ENCODE measurements at places on chromosomes 2 and 18.

DNA sequence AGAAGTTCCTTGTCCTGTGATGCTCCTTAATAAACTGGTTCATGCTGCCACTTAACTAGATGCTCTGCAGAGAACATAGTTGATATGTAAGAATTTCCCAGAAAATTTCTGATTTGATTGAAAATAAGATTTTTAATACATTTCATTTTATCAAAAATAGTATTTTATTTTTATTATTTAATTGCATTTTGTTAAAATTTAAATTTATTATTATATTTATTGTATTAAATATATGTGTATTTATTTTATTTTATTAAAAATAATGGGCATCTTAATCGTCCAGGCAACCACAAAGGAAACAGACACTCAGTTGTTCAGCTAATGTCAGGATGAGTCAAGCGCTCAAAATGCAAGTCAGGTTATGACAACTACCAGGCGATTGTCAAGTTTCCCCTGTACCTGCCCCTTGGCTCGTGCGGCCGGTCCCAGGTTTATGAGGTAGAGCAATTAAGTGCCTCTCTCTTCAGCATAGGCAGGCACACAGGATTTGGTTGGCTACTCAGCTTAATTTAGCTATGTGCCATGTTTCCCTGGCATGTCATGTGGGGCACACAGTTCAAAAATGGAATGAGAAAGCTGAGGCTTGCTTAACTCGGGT, 361.2 kb downstream of the RND3 start:
- no peak for DNase-seq

- no peak for DNase-seq
Measured at GRCh38 chr2:120005834-120006521, 6.9 kb upstream of the EPB41L5 start.

DNA sequence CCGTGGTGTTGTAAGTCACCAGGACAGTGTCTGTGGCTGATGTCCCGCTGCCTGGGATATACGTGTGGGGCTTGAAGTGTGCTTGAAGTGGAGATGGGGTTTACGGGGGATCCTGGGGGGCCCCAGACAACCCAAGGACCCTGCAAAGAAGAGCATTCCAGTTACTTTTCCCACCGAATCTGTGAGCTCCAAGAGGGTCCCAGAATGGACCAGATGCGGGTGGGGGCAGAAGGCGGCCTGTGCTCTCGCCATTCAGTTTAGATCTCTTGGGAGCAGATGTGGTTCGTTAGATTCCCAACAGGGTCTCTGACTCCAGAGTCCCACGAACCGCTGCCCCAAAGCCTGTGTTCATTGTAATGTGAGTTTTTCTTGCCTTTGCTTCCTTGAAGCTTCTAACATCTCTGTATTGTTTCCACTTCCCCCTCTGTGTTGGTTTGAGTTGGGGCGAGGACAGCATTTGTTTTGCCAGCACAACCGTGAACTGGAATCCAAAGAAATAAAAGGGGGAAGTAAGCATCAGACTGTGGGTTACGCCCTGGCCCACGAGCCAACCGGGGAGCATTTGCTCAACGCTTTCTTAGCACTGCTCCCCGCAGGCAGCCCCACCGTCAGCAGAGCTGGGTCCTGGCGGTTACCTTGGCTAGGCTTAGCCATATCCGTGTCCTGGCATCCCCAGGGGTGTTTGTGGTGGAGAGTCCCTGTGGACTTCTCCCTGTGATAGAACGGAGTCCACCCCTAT, 92.1 kb downstream of the SH3BP4 start:
- no peak for DNase-seq

DNA sequence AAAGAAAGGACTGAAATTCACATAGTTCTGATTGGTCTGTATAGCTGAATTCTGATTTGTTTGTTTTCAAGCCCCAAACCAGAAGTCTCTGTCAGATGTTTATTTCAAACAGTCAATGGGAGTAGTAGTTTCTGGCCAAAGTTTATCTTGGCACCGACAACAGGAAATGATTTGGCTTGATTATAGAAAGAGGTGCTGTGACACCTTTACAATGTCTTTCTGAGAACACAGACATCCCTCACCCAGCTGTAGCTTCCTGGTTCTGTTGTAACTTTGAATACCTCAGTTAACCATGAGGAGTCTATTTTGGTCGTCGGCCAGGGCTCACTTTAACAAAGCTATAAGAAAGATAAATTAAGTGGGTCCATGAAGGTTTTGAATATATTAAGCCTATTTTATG, 545.0 kb upstream of the ZNF804A start:
- DNase-seq = no peak

DNA sequence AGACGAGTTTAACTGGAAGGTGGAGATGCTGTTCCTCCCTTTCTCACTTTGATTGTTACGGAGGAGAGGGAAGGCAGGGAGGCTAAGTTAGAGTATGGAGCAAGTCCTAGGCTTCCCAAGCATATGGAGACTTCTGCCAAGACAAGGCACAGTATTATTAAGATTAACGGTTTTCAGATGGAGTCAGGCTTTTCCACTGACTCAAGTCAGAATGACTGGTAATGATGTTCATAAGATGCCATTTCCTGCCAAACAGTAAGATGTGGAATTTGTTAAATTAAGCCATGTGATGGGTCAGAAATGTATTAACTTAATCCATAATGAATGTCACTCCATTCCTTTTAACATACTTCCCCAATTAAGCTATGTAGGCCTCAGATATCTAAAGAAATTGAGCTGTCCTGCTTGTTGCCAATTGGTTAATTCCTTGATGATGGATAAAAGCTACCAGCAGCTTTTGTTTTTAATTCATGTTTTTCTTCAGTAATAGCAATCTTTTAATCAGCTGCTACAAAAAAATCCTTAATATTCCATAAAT, 383.7 kb downstream of the ZNF521 start:
- peak; percentile 84 for DNase-seq

GRCh38 chr2:34261701-34262100, 662.6 kb upstream of the FAM98A start:
- DNase-seq = no peak

- peak; percentile 63 for DNase-seq
Measured at GRCh38 chr2:19835781-19836281, 66.0 kb downstream of the TTC32 start.

DNA sequence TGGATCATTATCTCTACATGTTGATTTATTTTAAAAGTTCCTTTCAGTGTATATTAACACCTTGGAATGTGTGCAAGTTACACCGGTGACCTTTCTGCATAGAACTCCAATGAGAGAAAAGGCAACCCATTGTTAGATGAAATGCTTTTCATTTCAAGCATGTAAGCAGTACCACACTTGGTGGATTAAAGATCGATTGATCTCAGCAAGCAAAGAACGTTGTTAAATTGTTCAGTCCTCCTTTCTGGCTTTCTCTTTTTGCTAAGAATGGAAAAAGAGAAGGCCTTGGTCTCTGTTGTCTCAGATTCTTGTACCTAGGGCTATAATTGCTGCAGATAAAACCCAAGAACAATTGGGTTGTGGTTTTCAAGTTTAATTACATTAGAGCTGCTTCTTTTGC, 843.0 kb downstream of the DPP10 start:
- no peak for DNase-seq

- no peak for DNase-seq
Measured at GRCh38 chr18:39596891-39597290, 2031.3 kb upstream of the CELF4 start.

DNA sequence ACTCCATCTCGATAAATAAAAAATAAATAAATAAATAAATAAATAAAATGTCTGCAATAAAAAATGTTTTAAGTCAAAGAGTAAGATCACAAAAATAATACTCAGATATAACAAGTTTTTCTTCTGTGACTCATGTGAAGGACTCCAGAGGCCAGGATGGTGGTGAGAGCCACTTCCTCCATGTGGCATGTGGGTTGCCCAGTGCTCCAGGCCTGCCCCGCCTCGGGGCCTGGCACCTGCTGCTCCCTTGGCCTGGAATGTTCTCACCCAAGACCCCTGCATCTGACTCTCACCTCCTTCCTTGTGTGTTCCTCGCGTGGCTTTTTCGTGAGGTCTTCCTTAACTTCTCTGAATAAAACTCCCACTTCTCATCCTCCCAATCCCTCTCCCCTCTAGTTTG, 77.4 kb upstream of the LDLRAD4 start:
- no peak for DNase-seq

GRCh38 chr2:30300122-30300455, 68.8 kb downstream of the LBH start:
- DNase-seq = no peak

All from AG08395 (cell line).